ENCODE measurements at places on chromosomes 11 and 22.

DNA sequence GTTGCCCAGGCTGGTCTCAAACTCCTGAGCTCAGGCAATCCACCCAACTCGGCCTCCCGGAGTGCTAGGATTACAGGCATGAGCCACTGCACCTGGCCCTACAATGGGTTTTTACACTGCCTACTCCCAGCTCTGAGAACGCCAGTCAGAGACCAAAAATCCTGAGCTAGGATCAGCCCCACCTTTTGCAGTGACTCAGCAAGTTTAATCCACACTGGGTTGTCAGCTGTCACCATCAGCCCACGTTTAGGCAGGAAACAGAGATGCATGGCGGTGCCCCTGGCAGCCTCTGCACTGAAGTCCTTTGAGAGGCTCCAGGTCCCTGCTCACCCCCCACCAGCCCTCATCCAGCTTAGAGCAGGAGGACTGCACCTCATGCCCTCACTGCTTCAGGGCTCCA, 117.6 kb downstream of the ARHGAP8 start:
- no peak for DNase-seq

DNA sequence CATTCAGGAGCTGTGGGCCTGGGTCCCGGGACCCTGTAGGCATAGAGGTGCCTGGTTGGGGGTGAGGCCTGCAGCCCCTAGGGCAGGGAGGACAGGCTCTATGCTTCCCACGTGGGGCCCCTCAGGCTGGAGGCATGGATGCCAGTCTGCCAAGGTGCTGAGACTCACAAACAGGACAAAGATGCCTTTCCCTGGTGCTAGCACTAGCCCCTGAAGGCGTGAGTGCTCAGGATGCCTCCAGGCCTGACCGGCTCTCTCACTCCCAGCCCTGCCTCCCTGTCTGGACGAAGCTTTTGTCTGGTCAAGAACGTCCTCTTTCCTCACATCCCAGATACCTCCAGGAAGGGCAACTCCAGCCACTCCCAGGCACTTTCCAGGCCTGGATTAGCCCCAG, 2.1 kb downstream of the CDC42BPG start:
- no peak for DNase-seq

GRCh38 chr11:5476186-5476819, 12.2 kb upstream of the OR52D1 start:
- peak; percentile 35 for DNase-seq

DNA sequence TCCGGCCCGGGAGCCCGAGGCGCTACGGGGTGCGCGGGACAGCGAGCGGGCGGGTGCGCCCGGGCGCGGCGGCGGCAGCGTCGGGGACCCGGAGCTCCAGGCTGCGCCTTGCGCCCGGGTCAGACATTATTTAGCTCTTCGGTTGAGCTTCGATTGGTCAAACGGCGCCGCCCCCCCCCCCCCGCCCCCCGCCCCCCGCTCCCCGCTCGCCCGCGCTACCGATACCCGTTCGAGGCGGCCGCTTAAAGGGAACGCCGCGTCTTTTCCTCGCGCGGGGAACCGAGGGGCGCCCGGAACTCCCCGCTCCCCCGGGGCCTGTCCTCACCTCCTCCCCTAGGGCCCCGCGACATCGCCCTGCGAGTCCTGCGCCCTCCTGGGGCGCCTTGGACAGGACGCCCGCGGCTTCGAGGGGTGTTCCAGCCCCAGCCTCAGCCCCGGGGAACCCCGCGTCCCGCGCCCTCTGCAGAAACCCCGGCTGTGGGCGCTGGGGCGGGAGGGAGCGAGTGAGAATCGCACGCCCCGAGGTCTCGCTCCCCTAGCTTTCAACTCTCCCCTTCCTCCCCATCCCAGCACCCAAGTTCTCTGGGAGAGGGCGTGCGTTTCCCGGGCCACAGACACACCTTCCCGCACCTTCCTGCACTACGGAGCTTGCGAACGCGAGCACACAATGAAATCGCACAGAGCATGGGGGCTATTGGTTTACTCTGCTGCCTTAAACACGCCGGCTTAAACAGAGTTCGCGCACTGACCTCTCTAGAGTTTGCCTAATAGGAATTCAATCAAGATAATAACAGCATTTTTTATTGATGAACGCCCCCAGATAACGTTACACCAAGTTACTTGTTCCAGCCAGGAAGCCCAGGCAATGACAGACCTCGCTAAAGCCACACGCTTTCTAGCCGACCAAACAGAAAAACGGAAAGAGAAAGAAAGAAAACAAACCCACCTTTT, at the start of gene BDNF:
Gene BDNF (minus strand): TSS at position 105 of the 951 bp plus-strand sequence. CDS start 41,891 bp downstream, outside the sequence.
- no peak for DNase-seq

DNA sequence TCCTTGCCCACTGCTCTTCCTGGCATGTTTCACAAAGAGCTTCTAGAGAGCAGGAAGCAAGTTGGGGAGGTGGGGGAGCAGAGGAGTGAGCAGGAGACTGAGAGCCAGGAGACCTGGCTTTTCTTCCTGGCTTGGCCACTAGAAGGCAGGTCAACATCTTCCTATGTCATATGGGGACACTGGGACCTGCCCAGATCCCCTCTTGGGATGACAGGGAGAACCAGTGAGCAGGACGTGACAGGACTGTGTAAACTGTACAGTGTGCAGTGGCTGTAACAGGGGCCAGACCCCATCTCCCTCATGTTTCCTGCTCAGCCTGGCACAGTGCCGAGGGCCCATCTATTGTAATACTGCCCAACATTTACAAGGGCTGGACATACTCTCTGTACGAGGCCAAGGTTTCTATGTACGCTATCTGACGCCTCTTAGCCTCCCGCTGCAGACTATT, 29.4 kb downstream of the GDPD5 start:
- no peak for DNase-seq

GRCh38 chr11:60455531-60456042, at the start of gene MS4A1:
TSS of gene MS4A1 (plus strand) at chr11:60455847. CDS start at chr11:60462375, 6,528 bp downstream.
- DNase-seq, result peak; percentile 83

- DNase-seq, result no peak
Measured at GRCh38 chr11:115630214-115630613, 126.0 kb upstream of the CADM1 start.
